COR-L47 (cell line): ENCODE measurements at places on chromosomes 3 and 15.

GRCh38 chr3:190860521-190860920, 2.0 kb downstream of the GMNC start:
- DNase-seq = peak; percentile 14

GRCh38 chr3:189841473-189842205, 210.4 kb downstream of the TP63 start:
- DNase-seq = no peak

GRCh38 chr3:159624616-159625015, 364.0 kb upstream of the IL12A start:
- no peak for DNase-seq

GRCh38 chr3:46271209-46271745, 29.0 kb downstream of the CCR3 start:
- DNase-seq = no peak

GRCh38 chr3:48694610-48695392, 9.1 kb upstream of the NCKIPSD start:
- no peak for DNase-seq

GRCh38 chr3:27431116-27431515, 53.1 kb downstream of the SLC4A7 start:
- DNase-seq = no peak

DNA sequence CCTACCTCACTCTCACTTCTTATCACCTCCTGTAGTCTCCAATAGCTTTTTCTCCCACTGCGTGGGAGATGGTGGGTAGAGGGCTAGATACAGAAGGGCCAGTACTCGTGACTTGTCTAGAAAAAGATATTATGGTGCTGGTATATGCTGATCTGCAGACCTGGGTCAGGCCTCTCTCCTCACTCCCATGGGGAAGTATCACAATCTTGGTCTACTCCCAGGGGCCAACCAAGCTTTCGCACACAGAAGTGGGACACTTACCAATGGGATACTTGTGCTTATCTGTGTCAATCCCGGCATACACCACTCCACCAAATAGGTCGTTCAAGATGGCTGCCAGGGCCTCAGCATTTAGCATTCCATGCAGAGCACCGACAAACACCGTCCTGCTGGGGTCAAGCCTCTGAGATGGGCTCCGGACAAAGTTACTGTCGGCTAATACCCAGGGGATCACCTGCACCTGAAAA, 9.0 kb upstream of the RPS17 start:
- DNase-seq = no peak

DNA sequence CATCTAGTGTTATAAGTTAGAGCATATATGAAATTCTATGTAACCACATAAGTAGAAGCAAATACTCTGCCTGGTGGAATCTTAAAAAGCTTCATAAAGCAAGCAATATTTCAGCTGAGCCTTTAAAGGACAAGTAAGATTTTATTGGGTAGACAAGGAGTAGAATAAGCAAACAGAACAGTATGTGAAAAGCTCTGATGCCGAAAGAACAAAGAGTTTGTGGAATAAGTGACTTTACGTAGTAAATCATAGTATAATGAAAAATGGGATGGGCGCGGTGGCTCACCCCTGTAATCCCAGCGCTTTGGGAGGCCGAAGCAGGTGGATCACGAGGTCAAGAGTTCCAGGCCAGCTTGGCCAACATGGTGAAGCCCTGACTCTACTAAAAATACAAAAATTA, 9.9 kb downstream of the EAF2 start:
- no peak for DNase-seq

DNA sequence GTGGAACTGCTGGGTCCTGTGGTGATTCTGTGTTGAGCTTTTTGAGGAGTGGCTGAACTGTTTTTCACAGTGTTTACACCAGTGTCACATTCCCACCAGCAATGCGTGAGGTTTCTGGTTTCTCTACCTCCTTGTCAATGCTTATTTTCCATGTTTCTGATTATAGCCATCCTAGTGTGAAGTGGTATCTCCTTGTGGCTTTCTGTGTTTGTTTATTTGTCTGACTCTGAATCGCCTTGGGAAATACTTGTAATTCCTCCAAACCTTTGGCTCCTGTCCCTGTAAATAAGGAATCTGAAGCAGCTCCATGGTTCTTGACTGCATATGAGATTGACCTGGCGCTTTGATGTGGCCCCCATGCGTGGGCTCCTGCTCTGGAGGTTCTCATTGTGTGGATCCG, 20.6 kb downstream of the FAN1 start:
- no peak for DNase-seq

GRCh38 chr15:73375755-73376305, 7.1 kb upstream of the HCN4 start:
- peak; percentile 89 for DNase-seq

GRCh38 chr3:131109156-131109555, 82.5 kb downstream of the NEK11 start:
- no peak for DNase-seq

GRCh38 chr3:182179631-182180030, 467.9 kb downstream of the SOX2 start:
- no peak for DNase-seq

- no peak for DNase-seq
Measured at GRCh38 chr3:14460342-14461005, 58.1 kb downstream of the SLC6A6 start.

DNA sequence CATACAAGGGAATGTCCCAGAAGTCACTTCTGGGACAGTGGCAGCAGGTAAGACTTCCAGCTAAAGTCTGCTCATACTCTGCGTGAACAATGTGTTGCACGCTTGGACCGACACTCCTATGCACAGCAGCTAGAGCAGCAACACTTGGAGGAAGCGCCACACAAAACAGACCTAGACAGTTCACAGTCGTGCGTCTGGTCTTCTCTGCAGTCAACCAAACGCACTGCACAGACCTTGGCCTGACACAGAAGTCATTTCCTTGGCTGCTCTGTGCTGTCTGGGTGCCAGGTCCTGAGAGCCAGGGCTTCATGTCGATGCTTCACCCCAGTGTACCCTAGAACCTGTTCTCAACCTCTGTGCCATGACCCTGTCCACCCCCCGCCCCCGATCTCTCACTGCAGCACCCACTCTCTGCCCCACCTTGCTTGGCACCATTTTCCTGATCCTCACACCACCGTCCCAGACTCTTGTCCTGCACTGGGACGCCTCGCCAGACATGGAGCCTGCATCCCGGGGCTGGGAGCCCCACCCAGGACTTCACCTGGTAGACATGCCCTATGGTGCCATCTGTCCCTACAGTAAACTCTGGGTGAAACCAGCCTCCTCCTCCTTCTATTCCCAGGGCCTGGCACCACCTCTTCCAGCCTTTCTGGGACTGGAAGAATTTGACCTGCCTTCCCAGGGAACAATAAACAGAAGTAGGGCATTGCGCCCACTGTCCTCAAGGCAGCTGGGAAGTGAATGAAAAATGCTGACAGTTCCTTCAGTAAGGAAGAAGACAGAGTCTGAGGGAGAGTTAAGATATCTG, 3.1 kb downstream of the ATP10A start:
- no peak for DNase-seq

- DNase-seq = no peak
Measured at GRCh38 chr3:156181509-156181908, 61.1 kb downstream of the KCNAB1 start.

GRCh38 chr3:54296531-54296930, 174.2 kb downstream of the CACNA2D3 start:
- no peak for DNase-seq

DNA sequence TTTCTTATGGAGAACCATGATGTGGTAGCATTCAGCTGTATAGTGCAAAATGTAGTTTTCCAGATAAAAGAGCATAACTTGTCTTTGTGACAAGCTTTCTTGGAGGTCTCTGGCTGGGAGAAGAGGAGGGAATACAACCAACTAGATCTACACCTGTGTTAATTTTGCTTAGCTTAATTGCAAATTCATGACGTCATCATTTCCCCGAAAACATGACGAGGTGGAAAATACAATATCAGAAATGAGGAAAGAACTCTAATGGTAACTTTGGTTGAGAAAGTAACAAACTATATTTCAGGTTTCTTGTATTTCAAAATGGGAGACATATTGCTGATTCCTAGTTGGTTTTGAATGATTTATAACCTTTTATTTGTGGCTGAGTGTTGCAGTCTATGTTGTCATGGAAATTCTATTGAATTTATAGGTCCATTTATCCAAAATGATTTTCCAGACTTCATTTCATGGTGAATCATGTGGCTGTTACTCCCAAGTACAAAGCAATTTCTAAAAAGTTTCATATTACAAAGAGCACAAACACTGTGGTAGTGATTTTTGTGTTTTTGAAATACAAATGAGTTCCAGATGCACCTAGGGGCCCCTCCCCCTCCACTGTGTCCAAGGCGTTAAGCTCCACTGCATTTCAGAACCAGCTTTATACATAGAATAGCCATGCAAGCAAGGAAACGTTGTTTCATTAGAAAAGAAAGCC, 307.2 kb downstream of the FEZF2 start:
- no peak for DNase-seq

DNA sequence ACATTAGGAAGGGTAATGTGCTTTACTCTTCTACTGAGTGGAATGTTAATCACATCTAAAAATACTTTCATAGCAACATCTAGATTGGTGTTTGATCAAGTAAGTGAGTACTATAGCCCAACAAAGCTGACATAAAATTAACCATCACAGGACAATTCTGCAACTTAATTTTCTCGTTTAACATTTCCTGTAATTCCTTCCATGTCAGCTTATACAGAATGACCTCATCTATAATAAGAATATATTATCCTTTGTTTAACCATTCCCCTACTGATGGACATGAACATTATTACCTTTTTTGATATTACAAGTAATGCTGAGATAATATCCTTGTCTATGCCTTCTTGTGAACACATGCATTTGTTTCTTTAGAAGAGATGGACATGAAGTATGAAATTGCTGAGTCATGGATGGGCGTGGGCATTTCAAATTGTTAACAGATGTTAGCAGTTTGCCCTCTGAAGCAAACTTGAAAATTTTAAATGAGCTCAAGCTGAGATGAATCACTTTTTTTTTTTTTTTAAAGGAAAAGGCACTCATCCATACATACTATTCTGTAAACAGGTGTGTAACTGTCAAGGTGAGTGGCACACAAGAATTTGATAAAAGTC, 85.1 kb downstream of the OXNAD1 start:
- DNase-seq = no peak

GRCh38 chr3:64575211-64575844, 112.5 kb downstream of the ADAMTS9 start:
- no peak for DNase-seq

GRCh38 chr15:59401824-59402569, 29.3 kb upstream of the MYO1E start:
- DNase-seq = peak; percentile 77

DNA sequence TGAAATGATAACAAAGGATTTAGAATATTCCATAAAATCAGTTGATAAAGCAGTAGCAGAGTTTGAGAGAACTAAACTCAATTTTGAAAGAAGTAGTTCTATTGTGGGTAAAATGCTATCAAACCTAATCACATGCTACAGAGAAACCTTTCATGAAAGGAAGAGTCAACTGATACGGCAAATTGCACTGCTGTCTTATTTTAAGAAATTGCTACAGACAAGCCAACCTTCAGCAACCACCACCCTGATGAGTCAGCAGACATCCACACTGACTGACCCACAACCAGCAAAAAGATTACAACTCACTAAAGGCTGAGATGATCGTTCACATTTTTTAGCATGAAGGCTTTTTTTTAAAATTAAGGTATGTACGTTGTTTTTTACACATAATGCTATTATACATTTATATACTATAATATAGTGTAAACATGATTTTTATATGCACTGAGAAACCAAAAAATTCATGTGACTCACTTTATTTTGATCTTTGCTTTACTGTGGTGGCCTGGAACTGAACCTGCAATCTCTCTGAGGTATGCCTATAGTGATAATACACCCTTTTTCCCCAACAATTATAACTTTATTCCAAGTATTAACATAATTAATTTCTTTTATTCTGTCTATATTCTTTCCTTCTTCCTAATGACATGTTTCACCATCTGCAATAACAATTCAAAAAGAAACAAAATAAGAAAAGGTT, 109.9 kb downstream of the TBC1D5 start:
- no peak for DNase-seq

GRCh38 chr3:11569156-11569741, 74.5 kb downstream of the VGLL4 start:
- no peak for DNase-seq

DNA sequence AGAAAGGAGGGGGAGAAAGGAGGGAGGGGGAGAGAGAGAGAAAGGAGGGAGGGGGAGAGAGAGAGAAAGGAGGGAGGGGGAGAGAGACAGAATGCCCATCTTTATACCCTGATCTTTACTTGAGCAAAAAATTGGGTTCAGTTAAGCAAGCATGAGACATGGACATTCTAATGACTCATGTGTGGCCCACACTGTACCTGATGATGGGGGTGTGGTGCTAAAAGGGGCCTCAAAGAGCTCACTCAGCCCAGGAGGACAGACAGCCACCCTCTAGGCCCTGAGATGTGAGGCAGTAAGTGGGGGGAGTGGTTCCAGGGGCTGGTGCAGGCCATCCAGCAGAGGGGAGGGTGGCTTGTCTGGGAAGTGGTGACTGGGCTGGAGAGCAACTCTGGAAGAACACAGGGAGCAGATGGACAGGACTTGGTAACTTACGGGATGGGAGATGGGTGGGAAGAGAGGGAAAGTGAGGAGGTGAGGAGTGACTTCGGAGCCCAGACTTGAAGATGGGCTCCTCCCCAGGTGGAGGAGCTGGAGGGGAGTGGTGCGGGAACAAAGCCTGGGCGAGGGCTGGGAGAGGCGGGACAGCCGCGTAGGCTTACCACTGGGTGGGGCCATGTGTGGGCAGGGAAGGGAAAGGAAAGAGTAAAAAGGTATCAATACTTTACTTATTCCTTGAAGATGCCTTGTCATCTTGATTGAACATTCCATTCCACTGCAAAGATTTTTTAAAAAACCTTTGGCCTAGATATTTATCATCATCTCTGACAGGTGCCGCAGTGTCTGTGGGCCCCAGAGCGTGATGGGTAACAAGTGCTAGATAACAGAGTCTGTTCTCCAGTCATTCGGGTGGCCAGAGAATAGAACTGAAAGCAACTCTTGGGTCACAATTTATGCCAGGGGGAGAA, 32.3 kb downstream of the TSPAN3 start:
- DNase-seq = no peak

- DNase-seq = no peak
Measured at GRCh38 chr15:60673166-60673565, 194.2 kb upstream of the ICE2 start.

- no peak for DNase-seq
Measured at GRCh38 chr3:197408177-197408957, 110.0 kb upstream of the DLG1 start.
